Effector memory CD4-positive, alpha-beta T cell (primary cell): ENCODE measurements at places on chromosomes 1 and 21.

GRCh38 chr1:97382206-97382605, 538.6 kb downstream of the DPYD start:
- no peak for DNase-seq

DNA sequence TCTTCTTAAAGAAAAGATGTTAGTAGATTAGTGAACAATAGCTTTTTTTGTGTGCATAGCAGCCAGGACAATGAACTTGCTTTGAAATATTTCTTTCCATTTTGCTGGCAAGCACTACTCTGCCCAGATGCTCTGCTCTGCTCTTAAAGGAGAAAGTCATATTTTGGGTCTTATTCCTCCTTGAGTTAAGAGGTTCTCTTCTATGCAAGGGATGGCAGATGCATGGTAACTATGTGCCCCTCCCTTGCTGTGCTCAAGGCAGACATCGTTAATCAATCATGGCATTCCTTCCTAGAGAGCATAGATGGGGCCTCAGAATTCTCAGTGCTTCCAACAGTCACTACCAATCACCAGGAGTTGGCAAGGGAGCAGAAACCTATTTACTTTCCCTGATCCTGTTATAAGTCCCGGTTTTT, 27.6 kb downstream of the NIPAL3 start:
- DNase-seq: no peak

DNA sequence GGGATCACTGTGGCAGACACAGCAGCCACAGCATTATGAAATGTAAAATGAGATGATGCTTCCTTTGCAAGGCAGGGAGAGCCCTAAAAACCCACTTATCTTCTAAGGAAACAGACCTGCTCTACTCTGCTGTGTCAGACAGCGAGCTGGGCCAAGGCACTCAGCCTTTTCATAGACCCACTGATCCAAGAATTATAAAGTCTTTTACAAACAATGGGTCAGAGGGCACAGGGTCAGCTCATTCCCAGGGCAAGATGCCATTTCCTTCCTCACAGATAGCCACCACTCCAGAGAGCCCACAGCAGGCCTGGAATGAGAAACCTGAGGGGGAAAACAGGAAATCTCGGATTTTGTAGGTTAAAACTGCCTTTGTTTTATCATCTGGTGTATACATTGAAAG, 42.9 kb downstream of the CASQ2 start:
- DNase-seq: no peak

DNA sequence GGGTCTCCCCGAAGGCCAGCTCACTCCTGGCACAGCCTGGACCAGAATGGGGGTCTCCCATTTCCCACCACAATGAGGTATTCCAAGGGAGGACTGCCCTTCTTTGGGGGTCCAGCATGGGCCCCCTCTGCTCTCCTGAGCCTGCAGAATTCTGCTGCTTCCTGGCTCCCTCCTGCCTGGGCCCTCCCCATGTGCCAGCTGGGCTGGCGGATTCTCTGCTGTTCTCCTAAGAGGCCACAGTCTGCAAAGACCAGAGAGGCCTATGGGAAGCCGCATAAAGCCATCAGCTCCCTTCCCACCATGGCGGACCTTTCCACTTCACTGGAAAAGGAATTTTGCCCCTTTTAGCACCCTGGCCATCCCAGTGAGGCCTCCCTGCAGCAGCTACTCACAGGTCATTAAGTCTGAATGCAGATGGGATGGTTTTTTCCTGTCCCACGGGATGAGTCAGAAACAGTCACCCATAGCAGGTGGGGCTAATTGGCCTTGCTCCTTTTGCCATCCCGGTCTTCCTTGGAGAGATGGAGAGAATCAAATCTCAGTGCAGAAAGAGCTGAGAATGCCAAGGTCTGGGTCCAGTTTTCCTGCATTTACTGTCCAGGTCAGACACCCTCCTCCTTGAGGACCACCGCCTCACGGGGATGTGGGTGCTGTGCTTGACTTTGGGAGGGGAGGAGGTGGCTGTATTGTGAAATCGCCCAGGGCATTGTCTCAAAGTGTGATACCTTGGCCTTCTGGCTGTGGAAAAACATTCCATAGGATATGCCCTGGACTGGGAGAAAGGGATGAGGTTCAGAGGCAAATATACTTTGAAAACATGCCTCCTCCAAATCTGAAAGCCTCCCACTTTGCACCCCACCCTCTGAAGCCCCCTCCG, 23.2 kb downstream of the MYBPH start:
- DNase-seq: no peak

DNA sequence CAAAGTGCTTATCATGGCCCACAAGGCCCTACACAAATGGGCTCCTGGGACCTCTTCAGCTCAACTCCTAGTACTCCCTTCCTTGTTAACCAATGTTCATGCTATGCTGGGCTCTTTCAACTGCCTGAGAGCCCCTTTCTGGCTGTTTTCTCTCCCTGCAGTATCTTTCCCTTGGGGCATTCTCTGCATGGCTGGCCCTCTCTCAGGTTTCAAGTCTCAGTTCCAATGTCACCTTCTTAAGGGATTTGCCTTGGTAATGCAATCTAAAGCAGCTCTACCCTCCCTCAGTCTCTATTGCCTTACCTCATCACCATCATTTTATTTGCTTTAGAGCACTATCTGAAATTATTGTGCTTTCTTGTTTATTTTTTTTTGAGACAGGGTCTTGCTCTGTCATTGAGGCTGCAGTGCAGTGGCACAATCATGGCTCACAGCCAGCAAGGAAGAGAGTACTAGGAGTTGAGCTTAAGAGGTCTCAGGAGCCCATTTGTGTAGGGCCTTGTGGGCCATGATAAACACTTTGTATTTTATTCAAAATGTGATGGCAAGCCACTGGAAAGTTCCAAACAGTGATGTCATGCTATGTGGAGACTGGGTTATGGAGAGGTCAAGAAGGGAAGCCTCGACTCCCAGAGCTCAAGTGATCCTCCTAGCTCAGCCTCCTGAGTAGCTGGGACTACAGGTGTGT, 63.4 kb upstream of the SRSF10 start:
- no peak for DNase-seq

- no peak for DNase-seq
Measured at GRCh38 chr1:169146576-169147214, 40.2 kb downstream of the ATP1B1 start.
